ENCODE measurements at places on chromosomes 1 and 21. TPM values are rescaled to one million over a fixed set of nuclear protein-coding genes. Genes with fewer than 3 reads are reported as not detected.

GRCh38 chr1:109763646-109764415 is at the start of gene EPS8L3:
Gene EPS8L3 (minus strand): TSS chr1:109763923. CDS start chr1:109761749, 2,174 bp downstream.
- H3K4me3 ChIP-seq: no peak within 1 kb of the TSS
- no peaks in the 10 kb centered on the region for H3K36me3 ChIP-seq
- no peak within 1 kb of the TSS for H3K27ac ChIP-seq
- peak; percentile 83 for DNase-seq

DNA sequence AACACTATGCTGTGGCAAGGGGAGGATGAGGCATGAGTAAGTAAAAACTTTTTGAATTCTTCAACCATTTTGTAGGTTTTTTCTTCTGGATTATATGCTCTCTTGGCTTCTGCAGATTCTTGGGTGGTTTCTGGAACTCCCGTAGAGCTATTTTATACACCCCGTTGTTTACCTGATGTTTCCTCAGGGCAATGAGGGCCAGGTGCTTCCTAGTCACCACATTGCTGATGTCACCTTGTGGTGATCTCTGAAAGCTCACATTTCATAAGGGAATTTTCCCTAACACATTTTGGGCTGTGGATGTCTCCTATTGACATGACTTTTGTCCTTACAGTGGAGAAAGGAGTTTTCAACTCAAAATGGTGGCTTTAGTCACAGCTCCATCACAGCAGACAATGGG is 356.6 kb downstream of the PLA2G4A start:
- no peaks in the 10 kb centered on the region for H3K27me3 ChIP-seq
- DNase-seq: no peak
- no peak overlapping the region for H3K27ac ChIP-seq
- H3K4me3 ChIP-seq: no peak overlapping the region

DNA sequence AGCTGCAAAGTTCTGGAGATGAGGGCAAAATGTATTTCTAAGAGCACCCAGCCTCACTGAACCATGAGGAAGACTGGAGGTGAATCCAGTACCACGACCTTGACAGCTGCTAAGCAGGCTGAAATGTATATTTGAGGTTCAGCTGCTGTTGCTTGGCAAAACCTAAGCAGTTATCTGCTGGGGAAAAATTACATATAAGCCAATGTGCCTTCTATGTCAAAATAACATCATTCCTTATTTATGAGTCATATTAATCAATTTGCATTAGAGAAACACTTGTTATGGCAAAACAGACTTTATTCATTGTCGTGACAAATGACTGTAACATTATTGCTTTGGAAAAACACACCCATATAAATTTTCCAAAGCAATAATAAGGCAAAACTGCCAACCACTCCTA is 560.5 kb upstream of the NR5A2 start:
- peaks cover 3% of the 10 kb centered on the region for H3K36me3 ChIP-seq
- DNase-seq: no peak
- H3K27me3 ChIP-seq: no peaks in the 10 kb centered on the region
- H3K4me3 ChIP-seq: no peak overlapping the region
- peaks cover 10% of the 10 kb centered on the region for H3K4me1 ChIP-seq

DNA sequence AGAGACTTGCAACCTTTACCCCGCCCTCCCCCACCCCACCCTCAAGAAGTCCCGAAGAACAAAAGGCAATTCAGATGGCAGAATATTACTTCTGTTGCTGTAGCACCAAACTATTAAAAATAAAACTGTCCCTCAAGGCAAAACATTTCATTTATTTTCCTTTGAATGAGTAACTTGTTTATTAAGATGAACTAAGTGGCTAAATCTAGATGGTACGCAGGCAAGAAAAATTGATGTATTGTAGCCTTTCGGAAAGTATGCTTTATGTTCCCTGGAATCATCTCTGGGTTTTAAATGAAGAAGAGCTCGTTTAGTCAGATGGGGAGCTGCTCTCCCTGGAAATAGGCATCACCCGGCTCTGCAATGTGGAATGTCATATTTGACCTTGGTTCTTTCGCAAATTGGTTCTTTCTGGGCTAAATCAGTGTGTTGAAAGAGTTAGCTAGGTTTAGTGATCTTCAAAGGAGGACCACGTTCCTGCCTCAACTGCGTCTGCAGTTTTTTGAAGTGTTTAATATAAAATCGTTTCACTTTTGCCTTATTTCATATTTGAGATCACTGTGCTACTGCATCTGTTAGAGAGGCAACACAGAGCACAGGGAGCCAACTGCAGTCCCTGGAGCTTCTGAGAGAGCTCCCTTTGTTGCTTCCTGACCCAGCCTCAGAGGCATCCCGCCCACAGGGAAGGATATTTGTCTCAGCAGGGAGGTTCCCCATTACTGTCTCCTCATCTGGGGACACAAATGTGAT is 61.8 kb downstream of the KIF26B start:
- no peaks in the 10 kb centered on the region for H3K27me3 ChIP-seq
- DNase-seq: no peak

DNA sequence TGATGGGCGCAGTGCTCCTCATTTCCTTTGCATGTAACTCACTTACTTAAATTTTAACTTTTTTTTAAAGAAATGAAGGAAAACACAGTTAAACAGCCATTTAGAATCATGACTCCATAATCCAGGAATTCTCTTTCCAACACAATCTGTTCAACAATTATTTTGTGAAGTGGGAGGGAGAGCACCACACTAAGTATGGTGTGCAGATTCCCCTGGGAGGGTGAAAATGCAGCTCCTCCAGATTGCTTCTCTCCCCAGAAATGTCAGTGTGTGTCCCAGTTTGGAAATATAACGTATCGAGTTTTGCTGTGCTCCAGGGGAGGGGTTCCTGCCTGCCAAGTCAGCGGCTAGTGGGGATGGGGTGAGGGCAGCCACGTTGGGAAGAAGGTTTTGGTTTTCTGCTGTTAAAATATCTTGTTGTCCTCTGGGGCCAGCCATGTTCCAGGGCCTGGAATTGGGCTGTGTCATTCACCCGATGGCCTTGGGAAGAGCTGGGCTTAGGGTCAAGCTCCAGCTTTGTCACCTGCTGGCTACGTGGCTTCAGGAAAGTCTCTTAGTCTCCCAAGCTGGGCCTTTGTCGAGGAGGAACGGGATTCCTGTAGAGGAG is 17.3 kb upstream of the DISP3 start:
- H3K4me1 ChIP-seq: no peaks in the 10 kb centered on the region
- DNase-seq: no peak
- no peak overlapping the region for H3K4me3 ChIP-seq

DNA sequence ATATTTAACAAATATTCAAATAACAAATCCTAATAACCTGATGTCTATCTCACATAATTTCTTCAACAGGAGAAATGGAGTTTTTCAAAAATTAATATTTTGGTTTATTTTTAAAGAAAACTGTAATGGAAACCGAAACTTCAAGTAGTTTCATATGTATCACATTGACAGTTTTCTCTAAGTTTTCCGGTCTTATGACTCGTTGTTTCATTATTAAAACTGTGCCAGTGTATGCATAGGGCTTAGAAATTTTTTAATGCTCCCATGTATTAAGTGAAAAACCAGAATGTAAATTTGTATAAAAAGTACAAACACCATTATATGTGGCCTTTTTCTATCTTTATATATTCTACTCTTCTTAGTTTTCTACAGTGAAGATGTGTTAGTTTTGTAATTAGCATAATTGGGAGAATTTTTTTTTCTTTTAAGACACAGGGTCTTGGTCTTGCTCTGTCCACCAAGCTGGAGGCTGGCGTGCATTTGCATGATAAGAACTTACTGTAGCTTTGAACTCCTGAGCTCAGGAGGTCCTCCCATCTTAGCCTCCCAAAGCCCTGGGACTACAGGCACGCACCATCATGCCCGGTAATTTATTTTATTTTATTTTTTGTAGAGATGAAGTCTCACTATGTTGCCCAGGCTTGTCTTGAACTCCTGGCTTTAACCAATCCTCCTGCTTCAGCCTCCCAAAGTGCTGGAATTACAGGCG is 43.9 kb upstream of the SAMSN1 start:
- DNase-seq: no peak
- H3K4me1 ChIP-seq: no peaks in the 10 kb centered on the region
- no peak overlapping the region for H3K4me3 ChIP-seq
- H3K36me3 ChIP-seq: no peaks in the 10 kb centered on the region

DNA sequence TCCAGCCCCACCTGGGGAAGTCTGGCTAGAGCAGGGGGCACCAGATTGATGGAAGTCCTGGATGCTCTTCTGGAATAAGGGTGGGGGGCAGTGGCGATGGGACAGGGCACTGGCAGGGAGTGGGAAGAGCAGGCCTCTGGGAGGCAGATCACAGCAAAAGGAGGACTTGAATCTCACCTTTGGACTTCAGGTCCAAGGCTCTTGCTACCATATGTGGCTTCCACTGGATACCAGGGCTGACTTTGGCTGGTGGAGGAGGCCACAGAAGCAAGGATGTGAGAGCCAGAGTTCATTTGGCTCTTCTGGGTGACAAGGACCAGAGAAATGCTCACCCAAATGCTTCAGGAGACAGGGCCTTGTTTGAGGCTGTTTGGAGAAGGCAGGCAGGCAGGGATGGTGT is 16.0 kb upstream of the SYNC start:
- H3K27ac ChIP-seq: no peak overlapping the region
- no peaks in the 10 kb centered on the region for H3K27me3 ChIP-seq
- H3K4me3 ChIP-seq: no peak overlapping the region

RBP7 gene
- not detected for total RNA-seq

- H3K27ac ChIP-seq: no peak overlapping the region
- peaks cover 2% of the 10 kb centered on the region for H3K27me3 ChIP-seq
- DNase-seq: no peak
- H3K4me3 ChIP-seq: no peak overlapping the region
- H3K36me3 ChIP-seq: peaks cover 15% of the 10 kb centered on the region
Observed at GRCh38 chr1:38834937-38835827, 24.4 kb downstream of the RRAGC start.

GRCh38 chr1:200671235-200671786 is 1.6 kb upstream of the DDX59 start:
- DNase-seq: no peak
- peaks cover 47% of the 10 kb centered on the region for H3K4me1 ChIP-seq
- H3K36me3 ChIP-seq: no peaks in the 10 kb centered on the region
- H3K27ac ChIP-seq: peak overlapping the region; percentile 43
- H3K4me3 ChIP-seq: no peak overlapping the region

- no peaks in the 10 kb centered on the region for H3K27me3 ChIP-seq
- H3K4me3 ChIP-seq: peak overlapping the region; percentile 4
- H3K36me3 ChIP-seq: peaks cover 20% of the 10 kb centered on the region
- no peak for DNase-seq
- H3K27ac ChIP-seq: peak overlapping the region; percentile 99
Observed at GRCh38 chr1:27538793-27539192, 48.8 kb upstream of the WASF2 start.

OR2T33 gene
- total RNA-seq: not detected

GRCh38 chr1:230186003-230186863 is 119.2 kb downstream of the GALNT2 start:
- no peak for DNase-seq
- no peak overlapping the region for H3K4me3 ChIP-seq
- H3K27ac ChIP-seq: peak overlapping the region; percentile 81
- no peaks in the 10 kb centered on the region for H3K27me3 ChIP-seq
- peaks cover 8% of the 10 kb centered on the region for H3K36me3 ChIP-seq

GRCh38 chr1:110255392-110255787 is 45.3 kb downstream of the KCNC4 start:
- peaks cover 31% of the 10 kb centered on the region for H3K27me3 ChIP-seq
- H3K36me3 ChIP-seq: peaks cover 2% of the 10 kb centered on the region
- H3K4me1 ChIP-seq: no peaks in the 10 kb centered on the region
- no peak for DNase-seq
- H3K4me3 ChIP-seq: no peak overlapping the region

OR2AK2 gene
- not detected for total RNA-seq

- no peaks in the 10 kb centered on the region for H3K4me1 ChIP-seq
- H3K36me3 ChIP-seq: peaks cover 35% of the 10 kb centered on the region
- no peaks in the 10 kb centered on the region for H3K27me3 ChIP-seq
Observed at GRCh38 chr1:55107101-55107500, 67.8 kb downstream of the PCSK9 start.

GRCh38 chr1:93595743-93596142 is 85.9 kb downstream of the BCAR3 start:
- H3K4me1 ChIP-seq: peaks cover 76% of the 10 kb centered on the region
- peaks cover 1% of the 10 kb centered on the region for H3K36me3 ChIP-seq
- H3K27me3 ChIP-seq: no peaks in the 10 kb centered on the region
- DNase-seq: no peak
- H3K27ac ChIP-seq: no peak overlapping the region

- H3K27ac ChIP-seq: no peak overlapping the region
- H3K4me3 ChIP-seq: no peak overlapping the region
- no peaks in the 10 kb centered on the region for H3K27me3 ChIP-seq
- DNase-seq: no peak
- H3K4me1 ChIP-seq: peaks cover 3% of the 10 kb centered on the region
Observed at GRCh38 chr1:12577020-12577419, 41.0 kb downstream of the DHRS3 start.

- H3K4me1 ChIP-seq: peaks cover 81% of the 10 kb centered on the region
- H3K4me3 ChIP-seq: no peak overlapping the region
- H3K36me3 ChIP-seq: no peaks in the 10 kb centered on the region
Observed at GRCh38 chr1:165857046-165857801, 29.8 kb downstream of the UCK2 start.

- H3K4me3 ChIP-seq: no peak overlapping the region
- no peak for DNase-seq
- H3K27ac ChIP-seq: no peak overlapping the region
- H3K27me3 ChIP-seq: no peaks in the 10 kb centered on the region
Observed at GRCh38 chr1:153592748-153593147, 20.2 kb downstream of the S100A16 start.

EIF2D gene
- 34.7 TPM for total RNA-seq

Data from chondrocyte (in vitro differentiated cells).